ENCODE measurements at places on chromosomes 7 and 10.

DNA sequence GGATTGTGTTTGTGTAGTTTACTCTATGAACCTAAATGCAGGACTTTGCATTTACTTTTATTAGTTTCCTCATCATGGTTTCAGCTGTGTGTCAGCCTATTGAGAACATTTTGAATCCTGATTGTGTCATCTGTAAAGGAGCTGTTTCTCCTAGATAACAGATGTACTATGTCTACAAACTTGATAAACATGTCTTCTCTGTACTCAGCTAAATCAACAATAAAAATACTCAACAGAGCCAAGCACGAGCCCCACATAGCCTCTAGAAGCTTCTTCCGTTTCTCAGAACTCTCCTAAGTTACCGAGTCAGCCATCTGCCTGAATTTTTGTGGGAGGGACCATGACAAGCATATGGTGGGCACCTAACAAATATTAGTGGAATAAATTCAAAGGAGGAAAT is 234.7 kb downstream of the SKAP2 start:
- no peak for DNase-seq

GRCh38 chr10:103740611-103741010 is 114.8 kb downstream of the SH3PXD2A start:
- DNase-seq: no peak

DNA sequence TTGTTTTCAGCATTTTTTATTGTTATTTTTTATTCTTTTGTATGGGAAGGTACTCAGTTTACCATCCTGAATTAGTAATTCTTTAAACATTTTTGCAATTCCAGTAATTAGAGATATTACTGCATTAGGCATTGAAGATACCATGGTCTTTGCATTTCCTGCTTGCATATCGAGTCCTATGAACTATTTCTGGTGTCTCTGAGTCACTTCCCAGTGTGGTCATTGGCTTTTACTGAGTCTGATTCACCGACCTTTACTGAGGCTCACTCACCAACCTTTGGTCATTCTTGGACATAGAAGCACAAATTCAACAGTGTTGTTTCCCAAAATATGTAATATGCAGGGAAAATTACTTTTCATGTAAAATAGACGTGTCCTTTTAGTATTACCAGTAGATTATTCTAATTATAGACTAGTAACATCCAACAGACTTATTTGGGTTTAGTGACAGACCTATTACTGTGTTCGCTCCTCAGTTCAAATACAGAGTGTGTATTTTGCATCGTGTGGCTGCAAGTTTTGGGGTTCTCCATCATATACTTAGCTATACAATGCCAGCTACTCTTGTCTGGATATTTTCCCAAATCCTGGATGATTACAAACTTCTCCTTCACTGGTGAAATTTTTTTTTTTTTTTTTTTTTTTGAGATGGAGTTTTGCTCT is 180.7 kb upstream of the PRSS1 start:
- no peak for DNase-seq

DNA sequence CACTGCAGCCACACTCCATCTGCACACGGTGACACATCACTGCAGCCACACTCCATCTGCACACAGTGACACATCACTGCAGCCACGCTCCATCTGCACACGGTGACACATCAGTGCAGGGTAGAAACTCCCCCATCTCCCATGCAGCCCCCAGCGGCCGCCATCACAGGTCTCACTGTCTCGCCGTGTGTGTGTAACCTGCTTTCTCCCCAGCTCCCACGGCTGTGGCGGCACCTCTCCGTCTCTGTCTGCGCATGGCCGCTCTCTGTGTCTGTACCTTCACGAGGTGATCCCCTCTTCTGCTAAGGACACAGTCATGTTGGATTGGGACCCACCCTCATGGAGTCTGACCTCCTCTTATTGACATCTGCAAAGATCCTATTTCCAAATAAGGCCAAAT is 527.4 kb downstream of the PTPRN2 start:
- peak; percentile 39 for DNase-seq

- DNase-seq: no peak
These were observed 52.9 kb upstream of the PIK3CG start for GRCh38 chr7:106812027-106812643.

GRCh38 chr10:5614155-5614721 is 52.2 kb downstream of the ASB13 start:
- no peak for DNase-seq

DNA sequence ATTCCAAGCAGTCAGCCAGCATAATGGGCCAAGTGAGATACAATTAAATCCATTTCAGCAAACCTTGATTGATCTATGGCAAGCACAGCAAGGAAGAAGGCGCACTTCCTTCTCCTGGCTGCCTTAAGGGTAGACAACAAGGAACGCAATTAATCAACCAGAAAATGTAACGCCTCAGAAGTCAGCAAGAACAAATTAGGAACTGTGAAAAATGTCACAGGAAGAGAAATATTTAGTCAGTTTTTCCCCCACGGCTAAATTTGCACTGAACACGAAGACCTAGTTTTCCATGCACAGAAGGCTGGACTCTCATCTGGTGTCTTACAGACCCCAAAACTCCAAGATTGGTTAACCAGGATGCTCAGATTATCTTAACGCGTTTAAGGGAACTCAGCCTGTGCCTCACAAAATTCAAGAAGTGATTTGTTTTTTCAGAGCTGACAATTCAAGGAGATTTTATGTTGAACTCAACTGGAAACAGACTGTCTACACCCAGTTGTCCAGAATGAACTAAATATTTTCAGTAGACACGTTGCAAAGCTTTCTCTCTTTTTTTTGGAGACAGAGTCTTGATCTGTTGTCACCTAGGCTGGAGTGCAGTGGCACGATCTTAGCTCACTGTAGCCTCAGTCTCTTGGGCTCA is 14.2 kb downstream of the SNX8 start:
- DNase-seq: no peak

DNA sequence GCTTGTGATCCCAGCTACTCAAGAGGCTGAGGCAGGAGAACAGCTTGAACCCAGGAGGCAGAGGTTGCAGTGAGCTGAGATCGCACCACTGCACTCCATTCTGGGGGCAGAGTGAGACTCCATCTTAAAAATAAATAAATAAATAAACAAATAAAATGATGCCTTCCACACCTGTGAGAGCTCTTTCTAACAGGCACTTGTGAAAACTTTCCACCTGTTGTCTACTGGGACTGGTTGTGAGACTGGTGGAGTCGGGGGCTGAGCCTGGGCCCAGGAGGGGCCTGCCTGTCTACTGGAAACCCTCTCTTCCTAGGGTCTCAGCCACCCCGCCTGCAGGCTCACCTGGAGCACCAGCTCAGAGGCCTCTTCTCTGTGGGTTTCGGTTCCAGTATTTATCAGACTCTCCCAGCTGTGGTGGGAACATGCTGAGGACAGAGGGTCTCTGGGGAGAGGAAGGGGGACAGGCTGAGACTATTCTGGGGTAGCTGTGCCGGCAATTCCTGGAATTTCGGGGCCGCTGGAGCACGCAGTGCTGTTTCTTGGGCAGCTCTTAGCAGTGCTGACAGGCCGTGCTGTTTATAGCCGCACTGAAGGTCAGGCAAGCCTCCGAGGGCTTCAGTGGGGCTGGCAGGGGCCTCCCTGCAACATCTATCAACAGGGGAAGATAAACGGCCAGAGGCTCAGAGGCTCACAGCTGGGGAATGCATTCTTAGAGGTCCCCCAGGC is 3.8 kb downstream of the LDB3 start:
- DNase-seq: no peak

GRCh38 chr7:75835688-75836285 is 22.2 kb upstream of the CCL24 start:
- DNase-seq: no peak

GRCh38 chr10:43795093-43795492 is 146.4 kb upstream of the ZNF32 start:
- no peak for DNase-seq

GRCh38 chr10:78763651-78764395 is 304.9 kb upstream of the ZMIZ1 start:
- peak; percentile 61 for DNase-seq

DNA sequence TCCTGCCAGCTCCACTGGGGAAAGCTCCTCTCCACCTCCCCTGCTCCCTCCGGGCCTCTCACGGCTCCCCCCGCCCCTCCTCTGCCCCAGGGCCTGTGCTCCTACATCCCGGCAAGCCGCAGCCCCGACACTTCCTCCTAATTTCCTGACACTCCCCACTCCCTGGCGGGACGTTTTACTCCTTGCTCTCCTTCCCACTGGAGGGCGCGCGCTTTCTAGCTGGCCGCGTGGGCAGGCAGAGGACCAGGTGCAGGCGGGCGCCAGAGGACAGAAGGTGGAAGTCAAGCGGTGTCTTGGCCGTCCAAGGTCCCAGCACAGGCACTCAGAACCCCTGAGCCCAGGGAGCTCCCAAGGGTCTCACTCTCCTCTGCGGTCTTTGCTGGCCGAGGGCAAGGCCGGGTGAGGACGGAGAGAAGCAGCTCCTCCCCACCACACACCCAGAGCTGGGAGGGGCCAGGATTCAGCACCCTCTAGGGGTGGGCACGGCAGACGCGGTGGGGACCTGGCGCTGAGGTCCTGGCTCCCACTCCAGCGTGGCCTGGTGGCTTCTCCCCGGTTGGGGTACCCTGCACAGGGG is 19.1 kb downstream of the ADAM8 start:
- DNase-seq: peak; percentile 80

GRCh38 chr7:142487124-142487523 is 229.3 kb upstream of the PRSS58 start:
- DNase-seq: no peak

DNA sequence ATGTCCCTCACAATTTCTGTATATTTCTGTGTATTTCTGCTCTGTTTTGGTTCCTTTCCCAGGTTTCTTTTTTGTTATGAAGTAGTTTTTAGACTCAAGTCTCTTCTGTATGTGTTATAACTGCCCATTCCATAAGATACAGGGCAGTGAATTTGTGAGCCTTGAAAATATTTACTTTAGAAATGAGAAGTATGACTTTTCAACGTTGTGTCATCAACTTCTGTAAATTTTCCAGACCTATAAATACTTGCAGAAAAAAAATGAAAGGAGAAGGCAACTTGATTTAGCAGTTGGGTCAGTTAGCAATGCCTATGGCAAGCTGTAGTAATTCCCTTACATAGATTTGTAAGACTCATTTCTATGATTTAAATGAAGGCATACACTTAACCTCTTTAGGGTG is 11.5 kb downstream of the EGFR start:
- DNase-seq: no peak

DNA sequence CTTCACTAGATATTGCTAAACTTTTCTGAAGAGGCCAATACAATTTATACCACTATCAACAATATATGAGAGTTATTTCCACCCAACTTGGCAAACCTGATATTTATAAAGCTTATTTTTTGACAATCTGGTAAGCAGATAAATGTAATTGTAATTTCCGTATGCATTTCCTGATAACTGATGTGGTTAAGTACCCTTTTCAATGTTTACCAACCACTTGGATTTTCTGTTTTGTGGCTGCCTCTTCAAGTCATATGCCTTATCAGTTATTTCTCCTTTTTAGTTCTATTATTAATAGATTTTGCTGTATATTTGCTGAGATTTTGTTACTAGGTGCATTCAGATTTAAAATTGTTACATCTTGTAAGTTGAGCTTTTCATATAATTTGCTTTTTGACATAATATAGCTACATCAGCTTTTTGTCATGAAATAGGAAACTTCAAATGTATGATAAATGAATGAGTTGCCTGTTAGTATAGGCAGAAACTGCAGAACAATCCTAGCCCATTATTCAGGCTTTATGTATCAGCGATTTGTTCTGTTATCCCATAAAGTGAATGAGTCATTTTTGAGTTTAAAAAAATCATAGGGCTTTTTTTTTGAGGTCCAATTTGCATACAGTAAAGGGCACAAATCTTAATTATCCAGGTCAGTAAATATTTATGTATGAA is 11.5 kb downstream of the SGPL1 start:
- no peak for DNase-seq
